Activated T-cell treated with anti-CD3 and anti-CD28 coated beads for 48 hours (primary cell): ENCODE measurements at places on chromosomes 13 and 19.

GRCh38 chr13:67204764-67205163 lies 25.4 kb downstream of the PCDH9 start:
- no peak for DNase-seq

DNA sequence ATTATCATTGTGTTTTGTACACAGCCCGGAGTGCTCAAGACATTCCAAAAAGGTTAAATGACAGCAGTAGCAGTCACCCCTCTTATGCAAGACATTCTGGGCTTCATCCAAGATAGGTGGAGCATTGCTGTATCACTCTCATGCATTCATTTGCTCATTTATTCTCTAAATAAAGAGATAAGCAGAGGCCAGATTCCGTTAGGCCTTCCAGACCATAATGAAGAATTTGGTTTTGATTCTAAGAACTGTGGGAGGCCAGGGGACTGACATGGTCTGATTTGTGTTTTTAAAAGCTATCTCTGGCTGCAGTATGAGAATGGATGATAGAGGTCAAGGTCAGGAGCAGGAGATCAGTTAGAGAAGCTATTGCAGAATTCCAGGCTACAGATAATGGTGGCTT lies 145.8 kb downstream of the KCNRG start:
- DNase-seq: no peak

- DNase-seq: no peak
Measured at GRCh38 chr19:33461256-33462111, 60.1 kb downstream of the PEPD start.

DNA sequence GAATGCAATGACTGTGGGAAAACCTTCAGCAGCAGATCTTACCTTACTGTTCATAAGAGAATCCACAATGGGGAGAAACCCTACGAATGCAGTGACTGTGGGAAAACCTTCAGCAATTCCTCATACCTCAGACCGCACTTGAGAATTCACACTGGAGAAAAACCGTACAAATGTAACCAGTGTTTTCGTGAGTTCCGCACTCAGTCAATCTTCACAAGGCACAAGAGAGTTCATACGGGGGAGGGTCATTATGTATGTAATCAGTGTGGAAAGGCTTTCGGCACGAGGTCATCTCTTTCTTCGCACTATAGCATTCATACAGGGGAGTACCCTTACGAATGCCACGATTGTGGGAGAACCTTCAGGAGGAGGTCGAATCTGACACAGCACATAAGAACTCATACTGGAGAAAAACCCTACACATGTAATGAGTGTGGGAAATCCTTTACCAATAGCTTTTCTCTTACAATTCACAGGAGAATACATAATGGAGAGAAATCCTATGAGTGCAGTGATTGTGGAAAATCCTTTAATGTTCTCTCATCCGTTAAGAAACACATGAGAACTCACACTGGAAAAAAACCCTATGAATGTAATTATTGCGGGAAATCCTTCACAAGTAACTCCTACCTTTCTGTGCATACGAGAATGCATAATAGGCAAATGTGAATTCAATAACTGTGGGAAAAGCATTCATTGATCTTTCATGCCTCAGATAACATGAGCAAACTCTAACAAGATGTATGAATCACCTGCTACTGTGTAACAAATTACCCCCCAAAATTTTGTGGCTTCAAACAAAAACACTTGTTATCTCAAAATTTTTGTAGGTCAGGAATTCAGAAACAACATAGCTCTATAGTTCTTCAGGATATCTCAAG lies 13.8 kb downstream of the ZNF557 start:
- no peak for DNase-seq

DNA sequence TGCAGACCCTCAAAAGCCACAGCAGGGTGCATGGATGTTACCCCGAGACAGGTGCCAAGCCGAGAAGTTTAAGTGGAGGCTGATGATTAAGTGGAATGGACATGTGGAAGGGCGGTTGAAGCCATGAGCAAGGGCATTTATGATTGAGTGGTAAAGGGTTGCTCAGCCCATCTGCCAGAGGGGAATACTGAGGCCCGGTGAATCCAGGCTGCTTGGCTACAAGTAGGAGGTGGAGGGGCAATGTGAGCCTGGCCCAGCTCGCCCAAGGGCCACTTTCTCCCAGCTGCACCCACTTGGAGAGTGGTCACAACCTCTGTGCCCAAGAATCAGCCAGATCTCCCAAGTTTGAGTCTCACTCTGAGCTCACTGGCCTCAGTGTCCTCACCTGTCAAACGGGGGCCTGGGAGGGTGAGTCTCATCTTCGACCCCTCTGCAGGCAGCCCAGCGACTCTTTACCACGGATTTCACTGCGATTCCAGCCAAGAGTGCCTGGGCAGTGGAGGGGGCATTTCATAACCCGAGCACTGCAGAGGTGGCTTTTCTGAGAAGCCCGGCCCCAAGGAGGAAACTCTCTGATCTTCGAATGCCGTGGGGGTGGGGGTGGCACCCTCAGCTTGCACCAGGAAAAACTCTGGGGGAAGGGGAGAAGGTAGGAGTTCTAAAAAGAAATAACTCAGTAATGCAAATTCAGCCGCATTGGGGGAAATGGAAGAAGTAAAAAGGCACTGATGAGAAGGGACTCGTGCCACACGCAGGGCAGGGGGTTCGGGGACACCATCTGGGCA lies 62.9 kb upstream of the KLF2 start:
- no peak for DNase-seq

GRCh38 chr13:76654263-76654662 lies 231.9 kb downstream of the KCTD12 start:
- no peak for DNase-seq

GRCh38 chr19:10713317-10713716 lies 4.6 kb upstream of the DNM2 start:
- no peak for DNase-seq

DNA sequence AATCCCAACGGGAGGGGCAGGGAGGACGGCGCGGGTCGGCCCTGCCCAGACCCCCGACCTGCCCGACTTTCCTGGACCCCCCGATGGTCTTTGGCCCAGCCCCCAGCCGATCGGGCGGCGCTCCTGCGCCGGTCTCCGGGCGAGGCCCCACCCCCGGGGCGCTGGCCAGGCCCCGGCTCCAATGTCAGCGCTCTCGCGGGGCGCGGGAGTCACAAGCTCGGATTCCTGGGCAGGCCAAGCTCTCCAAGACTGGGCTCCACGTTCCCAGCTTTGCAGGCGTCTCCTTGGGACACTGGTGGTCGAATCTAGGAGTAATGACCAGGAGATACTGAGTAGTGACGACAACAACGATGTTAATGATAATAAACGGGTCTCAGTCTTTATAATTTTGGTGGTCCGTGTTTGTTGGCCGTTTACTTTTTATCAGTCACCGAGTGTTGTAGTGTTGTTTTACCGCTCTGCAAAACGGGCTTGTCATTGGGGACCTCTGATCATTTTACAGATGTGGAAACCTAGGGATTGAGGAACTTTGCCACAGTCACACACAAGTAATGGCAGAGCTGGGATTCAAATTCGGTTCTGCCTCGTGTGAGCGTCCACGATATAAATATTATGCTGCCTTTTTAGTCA lies 545 bp downstream of the RAD23A start:
- DNase-seq: peak; percentile 55

DNA sequence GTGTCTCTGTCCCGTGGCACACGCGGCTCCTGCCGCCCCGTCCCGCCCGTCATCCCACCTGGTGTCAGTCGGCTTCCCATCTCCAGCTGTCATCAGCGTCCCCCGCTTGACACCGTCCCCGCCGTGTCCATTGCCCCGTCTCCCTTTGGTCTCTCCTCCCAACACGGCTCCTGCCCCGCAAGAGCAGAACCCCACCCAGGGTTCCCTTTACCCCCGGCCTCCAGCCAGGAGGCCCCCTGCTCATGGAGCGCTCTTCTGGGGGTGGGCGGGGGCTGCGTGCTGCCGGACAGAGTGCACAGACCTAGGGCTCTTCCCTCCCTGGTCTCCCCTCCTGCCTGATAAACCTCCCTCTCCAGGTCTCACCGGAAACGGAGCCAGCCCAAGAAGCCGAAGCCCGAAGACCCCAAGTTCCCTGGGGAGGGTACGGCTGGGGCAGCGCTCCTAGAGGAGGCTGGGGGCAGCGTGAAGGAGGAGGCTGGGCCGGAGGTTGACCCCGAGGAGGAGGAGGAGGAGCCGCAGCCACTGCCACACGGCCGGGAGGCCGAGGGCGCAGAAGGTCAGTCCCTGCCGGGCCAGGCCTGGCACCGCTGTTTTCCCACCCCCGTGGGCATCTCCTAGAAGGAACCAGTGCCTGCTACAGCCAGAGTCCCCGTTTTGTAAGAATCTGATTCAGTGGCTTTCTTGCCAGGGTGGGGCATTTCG lies 150.5 kb downstream of the KDM4B start:
- DNase-seq: no peak

DNA sequence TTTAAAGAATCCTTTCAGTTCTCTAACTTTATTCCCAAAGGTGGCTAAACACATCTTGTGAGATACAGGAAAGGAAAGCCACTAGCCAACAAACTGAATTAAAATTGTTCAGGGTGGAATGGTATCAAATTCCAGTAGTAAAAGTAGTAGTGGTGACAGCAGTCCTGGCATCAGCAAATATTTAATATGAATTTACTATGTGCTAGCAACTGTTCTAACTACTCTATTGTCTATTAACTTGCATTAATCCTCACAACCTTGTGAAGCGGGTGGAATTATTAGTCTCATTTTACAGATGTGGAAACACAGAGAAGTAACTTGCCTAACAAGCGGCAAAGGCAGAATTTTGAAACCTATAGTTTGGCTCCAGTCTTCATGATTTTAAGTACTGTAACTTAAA lies 130.1 kb downstream of the KLF12 start:
- no peak for DNase-seq

- no peak for DNase-seq
Measured at GRCh38 chr19:4638317-4638716, 999 bp upstream of the TNFAIP8L1 start.

DNA sequence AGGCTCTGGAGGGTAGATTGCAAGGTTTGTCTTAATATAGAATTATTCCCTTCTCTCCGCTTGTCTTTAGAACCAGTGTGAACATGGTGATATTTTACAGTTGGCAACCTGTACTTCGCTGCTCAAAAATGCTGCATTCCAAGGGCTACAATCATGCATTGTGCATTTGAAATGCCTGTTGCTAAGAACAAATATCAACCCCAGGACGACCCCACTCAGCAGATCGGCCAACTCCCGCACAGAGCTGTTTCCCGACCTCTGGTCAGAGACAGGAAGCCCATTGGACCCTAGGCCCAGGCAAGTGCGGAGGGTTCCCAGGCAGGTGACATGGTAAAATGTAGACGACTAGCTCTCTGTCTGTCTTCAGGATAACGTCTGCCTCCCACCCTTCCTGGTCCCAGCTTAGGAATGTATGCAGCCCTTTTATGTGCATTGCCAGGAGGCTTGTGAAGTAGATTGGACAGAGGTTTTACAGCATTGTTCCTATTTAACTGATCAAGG lies 263.5 kb downstream of the FOXO1 start:
- DNase-seq: no peak

GRCh38 chr13:24842549-24843274 lies 78.7 kb downstream of the RNF17 start:
- no peak for DNase-seq

- no peak for DNase-seq
Measured at GRCh38 chr19:53057904-53058580, 13.5 kb downstream of the ERVV-2 start.

GRCh38 chr13:112833551-112834257 lies 135.3 kb upstream of the MCF2L start:
- DNase-seq: no peak

- DNase-seq: no peak
Measured at GRCh38 chr13:58617880-58618665, 986.5 kb downstream of the PCDH17 start.

DNA sequence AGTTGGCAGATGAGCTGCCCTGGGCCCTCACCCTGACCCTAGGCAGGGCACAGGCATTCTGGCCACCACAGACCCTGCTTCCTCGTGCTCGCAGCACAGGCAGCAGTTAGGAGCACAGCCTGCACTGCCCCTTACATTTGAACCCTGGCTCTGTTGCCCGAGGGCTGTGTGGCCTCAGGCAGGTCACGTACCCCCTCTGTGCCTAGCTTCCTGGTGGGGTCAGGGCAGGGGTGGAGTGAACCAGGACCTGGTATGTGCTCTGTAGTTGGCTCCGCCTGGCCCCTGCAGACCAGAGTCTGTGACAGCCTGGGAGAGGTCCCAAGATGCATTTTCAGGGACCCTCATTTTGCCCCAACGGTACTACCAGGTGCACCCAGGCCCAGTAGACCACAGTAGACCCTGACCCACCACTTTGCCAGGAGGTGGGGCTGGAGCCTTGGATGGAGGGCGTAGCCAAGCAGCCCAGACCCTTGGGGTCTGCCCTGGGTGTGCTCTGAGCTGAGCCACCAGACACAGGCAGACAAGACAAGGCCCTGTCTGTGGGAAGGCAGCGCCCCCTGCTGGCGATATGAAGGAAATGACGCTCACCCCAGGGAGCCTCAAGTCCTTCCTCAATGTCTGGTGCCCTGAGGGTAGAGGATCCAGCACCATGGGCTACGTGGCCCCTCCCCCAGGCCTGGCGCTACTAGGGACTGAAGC lies 9.1 kb downstream of the LYL1 start:
- peak; percentile 74 for DNase-seq
